ENCODE measurements at places on chromosomes 7 and 10. TPM values are rescaled to one million over a fixed set of nuclear protein-coding genes. Genes with fewer than 3 reads are reported as not detected.

DNA sequence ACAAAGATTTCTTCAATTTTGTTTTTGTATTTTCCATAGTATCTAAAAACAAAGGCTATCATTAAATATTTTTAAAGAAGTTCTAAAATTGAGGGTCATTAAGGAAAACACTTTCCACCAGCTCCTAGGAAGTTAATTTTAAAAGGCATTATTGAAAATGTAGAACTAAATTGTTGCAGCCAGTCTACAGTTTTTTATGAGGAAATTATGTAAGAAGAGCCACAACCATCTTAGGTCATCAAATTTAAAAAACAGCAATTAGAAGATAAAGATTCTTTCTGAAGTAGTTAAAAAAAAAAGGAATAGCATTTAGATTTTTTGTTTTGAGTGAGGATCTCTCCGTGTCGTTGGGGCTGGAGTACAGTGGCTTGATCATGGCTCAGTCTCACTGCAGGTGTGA lies 161.7 kb downstream of the NRBF2 start:
- no peaks in the 10 kb centered on the region for H3K36me3 ChIP-seq
- no peak overlapping the region for H3K4me3 ChIP-seq
- DNase-seq: no peak
- no peaks in the 10 kb centered on the region for H3K27me3 ChIP-seq
- no peak overlapping the region for H3K27ac ChIP-seq

- H3K27me3 ChIP-seq: no peaks in the 10 kb centered on the region
- H3K4me3 ChIP-seq: no peak overlapping the region
- H3K27ac ChIP-seq: no peak overlapping the region
- H3K36me3 ChIP-seq: no peaks in the 10 kb centered on the region
- DNase-seq: no peak
- H3K4me1 ChIP-seq: no peaks in the 10 kb centered on the region
Observed at GRCh38 chr7:8134089-8134733, 127.8 kb downstream of the ICA1 start.

GRCh38 chr10:70324339-70324861 lies 40.6 kb upstream of the NPFFR1 start:
- H3K27me3 ChIP-seq: no peaks in the 10 kb centered on the region
- H3K4me3 ChIP-seq: no peak overlapping the region
- H3K36me3 ChIP-seq: no peaks in the 10 kb centered on the region
- DNase-seq: no peak
- no peaks in the 10 kb centered on the region for H3K4me1 ChIP-seq

DNA sequence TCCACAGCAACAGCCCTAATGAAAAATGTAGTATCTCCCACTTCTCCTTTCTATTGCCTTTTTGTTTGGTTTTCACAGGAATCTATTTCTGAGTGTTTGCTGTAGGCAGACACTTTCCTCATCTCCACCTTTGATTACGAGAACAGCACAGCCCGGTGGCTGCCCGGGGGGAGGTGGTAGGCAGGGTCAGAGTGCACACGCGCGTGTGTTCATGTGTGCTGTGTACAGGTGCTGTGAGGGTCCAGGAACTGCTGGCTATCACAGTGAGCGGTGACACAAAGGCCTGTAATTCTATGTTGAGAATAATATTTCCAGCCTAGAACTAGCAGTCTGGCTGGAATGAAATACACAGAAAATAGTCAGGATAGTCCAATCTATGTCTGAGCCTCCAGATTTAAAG lies 212.8 kb downstream of the ADARB2 start:
- H3K36me3 ChIP-seq: no peaks in the 10 kb centered on the region
- H3K4me1 ChIP-seq: no peaks in the 10 kb centered on the region
- H3K27ac ChIP-seq: no peak overlapping the region
- H3K27me3 ChIP-seq: peaks cover 8% of the 10 kb centered on the region

DNA sequence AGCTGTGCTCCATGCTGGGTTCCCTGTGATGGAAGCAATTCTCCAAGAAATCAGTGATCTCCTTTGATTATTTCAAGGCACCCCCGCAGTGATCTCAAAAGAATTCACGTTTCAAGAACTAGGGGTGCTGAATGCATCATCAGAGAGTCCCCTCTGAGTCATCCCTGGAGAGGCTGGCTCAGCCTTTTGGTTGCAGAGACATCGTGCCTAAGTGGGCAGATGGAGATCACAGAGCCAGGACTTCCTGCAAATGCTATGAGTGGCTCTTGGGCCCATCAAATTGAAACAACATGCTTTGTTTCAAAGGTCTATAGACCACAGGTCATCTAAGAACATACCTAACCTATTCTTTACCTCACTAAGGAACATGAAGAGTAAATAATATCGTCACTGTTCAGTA lies 41.5 kb upstream of the PLEKHA1 start:
- peaks cover 6% of the 10 kb centered on the region for H3K4me1 ChIP-seq
- no peaks in the 10 kb centered on the region for H3K27me3 ChIP-seq
- H3K36me3 ChIP-seq: no peaks in the 10 kb centered on the region
- H3K27ac ChIP-seq: no peak overlapping the region

DNA sequence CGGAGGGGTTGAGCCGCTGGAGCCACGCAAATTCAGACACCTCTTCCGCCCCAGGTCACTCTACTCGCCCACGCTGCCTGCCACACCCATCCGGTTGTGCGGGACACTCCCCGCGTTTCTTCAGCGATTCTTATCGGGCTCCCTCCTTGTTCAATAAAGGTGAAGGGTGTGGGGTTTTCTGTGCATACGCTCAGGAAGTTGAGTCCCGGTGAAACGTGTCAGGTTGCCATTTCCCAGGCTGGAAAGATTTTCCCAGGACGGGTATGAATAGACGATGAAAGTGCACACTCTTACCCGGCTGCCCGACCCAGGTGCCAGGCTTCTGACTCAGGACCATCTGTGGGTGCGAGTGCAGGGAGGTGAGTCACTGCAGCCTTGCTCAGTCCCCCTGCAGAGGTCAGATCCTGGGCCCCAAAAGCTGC lies 22.0 kb downstream of the KLF6 start:
- H3K4me3 ChIP-seq: peak overlapping the region; percentile 47
- H3K36me3 ChIP-seq: no peaks in the 10 kb centered on the region
- peaks cover 56% of the 10 kb centered on the region for H3K4me1 ChIP-seq
- H3K27ac ChIP-seq: peak overlapping the region; percentile 89
- peak; percentile 78 for DNase-seq

DNA sequence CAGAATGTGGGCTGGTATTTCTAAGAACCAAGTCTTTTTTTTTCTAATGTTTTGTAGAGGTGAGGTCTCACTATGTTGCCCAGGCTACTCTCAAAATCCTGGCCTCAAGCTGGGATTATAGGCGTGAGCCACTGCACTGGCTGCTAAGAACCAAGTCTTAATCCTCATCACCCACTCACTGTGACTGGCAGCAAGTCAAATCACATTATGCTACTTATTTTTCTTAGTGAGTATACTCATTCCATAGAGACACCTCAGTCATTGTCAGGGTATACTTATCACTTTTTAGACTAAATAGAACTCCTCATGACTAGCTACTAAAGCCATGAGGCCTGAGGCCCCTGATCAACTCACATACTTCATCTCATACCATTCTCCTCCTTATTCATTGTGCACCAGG lies 116.1 kb downstream of the STRA8 start:
- H3K4me1 ChIP-seq: no peaks in the 10 kb centered on the region
- DNase-seq: no peak
- H3K27me3 ChIP-seq: peaks cover 10% of the 10 kb centered on the region
- H3K27ac ChIP-seq: no peak overlapping the region
- H3K4me3 ChIP-seq: no peak overlapping the region

GRCh38 chr10:132169766-132170560 lies 16.8 kb upstream of the DPYSL4 start:
- H3K4me1 ChIP-seq: no peaks in the 10 kb centered on the region
- H3K36me3 ChIP-seq: no peaks in the 10 kb centered on the region
- H3K27ac ChIP-seq: no peak overlapping the region
- H3K4me3 ChIP-seq: no peak overlapping the region

DNA sequence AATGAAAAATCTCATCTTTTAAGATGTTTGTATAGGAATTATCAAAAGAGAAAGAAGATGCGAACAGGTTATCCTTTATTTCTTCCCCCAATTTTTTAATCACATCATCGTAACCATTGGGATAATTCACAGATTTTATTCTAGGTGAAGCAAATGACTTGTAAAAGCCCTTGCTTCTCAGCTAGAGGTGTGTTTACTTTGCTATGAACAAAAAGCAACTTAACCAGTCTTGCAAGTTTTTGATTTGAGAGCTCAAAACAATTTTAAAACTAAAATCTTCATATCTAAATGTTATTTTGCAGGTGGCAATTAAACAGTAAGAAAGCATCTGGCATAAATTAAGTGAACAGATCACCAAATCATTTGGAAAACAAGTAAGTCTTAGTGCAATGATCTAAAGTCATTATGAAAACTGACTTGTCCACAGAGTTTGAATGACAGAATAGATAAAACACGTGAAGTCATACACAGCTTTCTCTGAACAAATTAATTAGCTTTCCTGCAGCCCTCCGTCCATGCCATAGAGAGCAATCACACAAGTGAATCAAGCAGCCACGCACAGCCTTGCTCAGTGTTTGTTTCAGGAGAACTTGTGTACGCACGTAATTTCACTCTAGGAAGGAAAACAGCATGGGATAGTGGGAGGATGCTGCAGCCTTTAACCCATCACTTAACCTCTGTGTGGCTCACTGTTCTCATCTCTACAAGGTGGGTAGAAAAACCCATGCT lies 85.0 kb upstream of the ZNF800 start:
- no peak for DNase-seq
- H3K27ac ChIP-seq: no peak overlapping the region
- no peaks in the 10 kb centered on the region for H3K4me1 ChIP-seq
- H3K4me3 ChIP-seq: no peak overlapping the region

GRCh38 chr10:16848562-16849154 lies 31.4 kb upstream of the RSU1 start:
- peaks cover 7% of the 10 kb centered on the region for H3K4me1 ChIP-seq
- H3K4me3 ChIP-seq: no peak overlapping the region
- peak overlapping the region; percentile 61 for H3K27ac ChIP-seq
- DNase-seq: no peak

DNA sequence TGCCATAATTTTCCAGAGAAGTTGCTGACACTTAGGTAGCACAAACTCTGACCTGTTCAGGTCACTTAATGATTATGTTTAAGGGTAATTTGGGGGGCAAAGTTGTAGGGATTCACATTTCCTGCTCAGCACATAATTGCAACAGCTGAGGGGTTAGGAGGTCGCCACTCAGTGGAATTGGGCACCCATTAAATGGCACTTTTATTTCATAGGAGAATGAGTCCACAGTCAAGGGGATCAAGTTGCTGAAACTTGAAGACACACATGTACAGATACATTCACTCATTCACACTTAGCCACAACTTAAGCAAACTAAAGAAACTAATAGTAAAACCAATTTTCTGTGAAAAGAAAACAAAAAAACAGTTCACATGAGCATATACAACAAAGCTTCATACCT lies 1.5 kb downstream of the PCDH15 start:
- no peak for DNase-seq
- peaks cover 6% of the 10 kb centered on the region for H3K4me1 ChIP-seq
- H3K4me3 ChIP-seq: no peak overlapping the region
- no peaks in the 10 kb centered on the region for H3K36me3 ChIP-seq
- H3K27me3 ChIP-seq: no peaks in the 10 kb centered on the region
- no peak overlapping the region for H3K27ac ChIP-seq

The LIPM gene
- total RNA-seq: not detected

The DNA2 gene
- total RNA-seq: 29.0 TPM

The TAS2R41 gene
- total RNA-seq: not detected

The LRRC27 gene
- 15.7 TPM for total RNA-seq

The MAT1A gene
- 1.5 TPM for total RNA-seq

The SERPINE1 gene
- 370 TPM for total RNA-seq

The CRYGN gene
- 0.74 TPM for total RNA-seq

The HMX3 gene
- 15.2 TPM for total RNA-seq

The CNTNAP2 gene
- 0.03 TPM for total RNA-seq

All from Panc1 (cell line).